ENCODE measurements at places on chromosomes 13 and 19. TPM values are rescaled to one million over a fixed set of nuclear protein-coding genes. Genes with fewer than 3 reads are reported as not detected.
A peak's percentile ranks its signal among the peaks of the same experiment; 100 is the strongest.

Gene POGLUT2
- 0.18 TPM for total RNA-seq

Gene NOTCH3
- 0.44 TPM for total RNA-seq

Gene RFXANK
- total RNA-seq: 63.8 TPM

Gene ZNF490
- 12.2 TPM for total RNA-seq

Gene RNASEH2A
- total RNA-seq: 4.7 TPM

- no peak for DNase-seq
Measured at GRCh38 chr19:21709464-21709863, 57.9 kb downstream of the ZNF100 start.

DNA sequence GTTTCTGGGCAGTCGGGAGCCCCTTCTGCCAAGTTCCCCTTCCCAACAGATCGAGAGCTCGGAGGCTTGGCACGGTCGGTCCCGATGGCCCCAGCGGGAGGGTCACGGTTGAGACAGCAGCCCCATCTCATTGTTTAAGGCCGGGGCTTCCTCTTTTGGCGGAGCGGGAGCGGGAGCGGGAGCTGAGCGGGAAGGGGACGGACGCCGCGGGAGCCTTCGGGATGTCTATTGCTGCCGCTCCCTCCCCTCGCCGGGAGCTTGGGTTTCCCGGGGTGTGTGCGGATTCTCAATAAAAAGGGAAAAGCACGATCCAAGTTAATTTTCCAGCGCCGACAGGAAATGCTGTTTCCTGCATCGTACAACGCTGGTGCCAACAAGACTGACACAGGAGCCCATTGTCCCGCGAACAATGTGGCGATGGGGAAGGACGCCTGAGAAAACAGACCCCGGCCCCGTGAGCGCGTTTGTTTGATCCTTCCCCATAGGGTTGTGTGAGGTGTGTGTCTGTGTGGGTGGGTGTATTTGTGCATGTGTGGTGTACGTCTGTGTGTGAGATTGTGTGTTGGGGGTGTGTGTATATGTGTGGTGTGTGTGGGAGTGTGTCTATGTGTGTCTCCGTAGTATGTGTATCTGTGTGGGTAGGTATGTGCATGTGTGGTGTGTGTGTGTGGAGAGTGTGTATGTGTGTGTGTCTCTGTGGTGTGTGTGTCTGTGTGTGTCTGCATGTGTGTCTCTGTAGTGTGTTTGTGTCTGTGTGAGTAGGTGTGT, 36.3 kb upstream of the FLT1 start:
- no peak for DNase-seq

DNA sequence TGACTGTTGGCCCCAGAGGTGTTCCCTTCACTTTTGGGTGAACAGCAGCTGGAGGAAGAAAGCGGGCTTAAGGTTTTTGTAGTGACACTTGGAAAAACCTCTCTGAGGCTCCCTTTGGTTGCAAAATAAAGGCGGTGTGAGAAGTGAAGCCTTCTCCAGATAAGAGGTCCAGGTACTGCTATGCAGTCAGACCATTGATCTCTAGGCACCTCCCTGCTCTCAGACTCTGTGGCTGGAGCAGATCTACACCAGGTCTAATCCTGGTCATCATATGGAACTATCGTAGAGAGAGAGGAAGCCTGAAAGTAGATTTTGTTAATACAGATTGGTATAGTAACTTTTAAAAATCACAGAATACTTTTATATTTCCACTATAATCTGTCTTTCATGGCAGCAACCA, 47.5 kb downstream of the MBNL2 start:
- DNase-seq: no peak

DNA sequence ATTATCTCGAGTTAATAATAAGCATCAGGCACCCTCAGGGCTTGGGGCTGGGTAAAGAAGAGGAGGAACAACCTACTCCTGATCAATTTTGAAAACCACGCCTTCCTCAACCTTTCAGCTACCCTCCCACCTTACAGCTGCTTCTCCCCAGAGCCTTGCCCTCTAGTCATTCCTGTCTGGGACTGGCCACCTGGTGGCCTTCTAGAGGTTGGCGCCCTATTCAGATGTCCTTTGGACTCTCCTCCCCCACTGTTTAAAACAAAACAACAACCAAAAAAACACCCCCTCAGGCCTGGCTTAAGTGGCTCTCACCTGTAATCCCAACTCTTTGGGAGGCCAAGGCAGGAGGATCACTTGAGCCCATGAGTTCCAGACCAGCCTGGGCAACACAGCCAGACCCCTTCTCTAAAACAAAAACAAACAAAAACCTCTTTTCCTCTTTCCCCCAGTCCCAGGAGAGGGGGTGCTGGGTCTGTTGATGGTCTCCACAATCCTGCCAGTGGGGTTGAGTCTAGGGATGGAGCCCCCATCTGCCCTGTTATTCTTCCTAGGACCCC, 62.3 kb downstream of the CCDC70 start:
- DNase-seq: no peak

DNA sequence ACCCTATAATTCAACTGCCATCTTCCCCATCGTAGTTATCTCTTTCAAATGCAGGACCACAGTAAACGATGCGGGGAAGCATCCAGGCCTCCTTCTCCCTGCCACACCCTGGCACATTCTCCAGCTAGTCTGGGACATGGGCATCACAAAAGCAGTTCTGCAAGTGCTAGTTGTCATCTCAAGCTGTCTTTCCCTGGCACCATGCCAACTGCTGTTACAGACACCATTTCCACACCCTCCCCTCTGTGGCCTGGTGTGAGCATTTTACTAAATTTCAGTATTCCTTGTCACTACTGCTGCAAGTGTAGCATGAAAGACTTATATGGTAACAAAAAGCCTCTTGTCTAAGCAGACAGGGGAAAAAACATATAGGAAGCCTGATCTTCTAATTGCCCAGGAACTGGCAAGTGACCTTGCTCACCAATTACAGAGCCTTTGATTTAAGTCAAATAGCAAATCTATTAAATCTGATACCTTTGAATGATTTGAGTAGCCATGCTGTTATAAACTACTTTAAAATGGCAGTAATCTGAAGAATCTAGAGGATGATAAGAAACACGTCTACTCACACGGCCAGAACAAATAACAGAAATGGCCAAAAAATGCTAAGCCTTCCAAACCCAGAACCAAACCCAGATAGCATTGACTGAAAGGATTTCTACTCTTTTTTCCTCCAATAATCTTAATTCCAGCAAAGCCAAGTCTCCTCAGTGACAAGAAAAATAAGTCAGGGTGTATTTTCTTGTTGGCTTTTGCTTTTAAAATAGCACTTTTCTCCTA, 179.0 kb downstream of the NUFIP1 start:
- no peak for DNase-seq

GRCh38 chr13:61294467-61295191, 121.0 kb downstream of the PCDH20 start:
- no peak for DNase-seq

DNA sequence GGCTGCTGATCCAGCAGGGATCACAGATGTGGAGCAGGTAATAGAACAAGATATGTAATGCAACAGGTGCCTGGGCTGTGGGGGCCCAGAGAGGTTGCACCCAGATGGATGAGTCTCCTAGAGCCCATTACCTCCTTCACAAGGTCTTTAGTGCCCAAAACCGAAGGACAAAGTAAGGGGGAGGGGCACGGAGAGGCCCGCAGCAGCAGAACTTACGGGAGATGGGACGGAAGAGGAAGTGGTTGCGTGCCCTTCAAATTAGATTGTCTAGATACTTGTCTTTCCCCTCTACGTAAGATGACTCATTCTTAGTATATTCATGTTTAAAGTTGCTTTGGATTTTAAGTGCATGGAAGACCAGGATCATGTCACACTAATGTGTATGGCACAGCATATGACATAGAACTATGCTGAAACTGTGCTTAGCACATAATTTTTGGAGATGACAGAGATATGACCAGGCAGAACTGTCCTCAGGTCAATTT, 5.7 kb upstream of the MRPS31 start:
- DNase-seq: peak; percentile 66

GRCh38 chr13:32895296-32895695, 120.9 kb upstream of the KL start:
- DNase-seq: no peak

- no peak for DNase-seq
Measured at GRCh38 chr19:5891938-5892771, 11.4 kb downstream of the NDUFA11 start.

- no peak for DNase-seq
Measured at GRCh38 chr13:57820924-57821323, 189.4 kb downstream of the PCDH17 start.

- no peak for DNase-seq
Measured at GRCh38 chr13:113141601-113141970, 16.9 kb upstream of the PROZ start.

DNA sequence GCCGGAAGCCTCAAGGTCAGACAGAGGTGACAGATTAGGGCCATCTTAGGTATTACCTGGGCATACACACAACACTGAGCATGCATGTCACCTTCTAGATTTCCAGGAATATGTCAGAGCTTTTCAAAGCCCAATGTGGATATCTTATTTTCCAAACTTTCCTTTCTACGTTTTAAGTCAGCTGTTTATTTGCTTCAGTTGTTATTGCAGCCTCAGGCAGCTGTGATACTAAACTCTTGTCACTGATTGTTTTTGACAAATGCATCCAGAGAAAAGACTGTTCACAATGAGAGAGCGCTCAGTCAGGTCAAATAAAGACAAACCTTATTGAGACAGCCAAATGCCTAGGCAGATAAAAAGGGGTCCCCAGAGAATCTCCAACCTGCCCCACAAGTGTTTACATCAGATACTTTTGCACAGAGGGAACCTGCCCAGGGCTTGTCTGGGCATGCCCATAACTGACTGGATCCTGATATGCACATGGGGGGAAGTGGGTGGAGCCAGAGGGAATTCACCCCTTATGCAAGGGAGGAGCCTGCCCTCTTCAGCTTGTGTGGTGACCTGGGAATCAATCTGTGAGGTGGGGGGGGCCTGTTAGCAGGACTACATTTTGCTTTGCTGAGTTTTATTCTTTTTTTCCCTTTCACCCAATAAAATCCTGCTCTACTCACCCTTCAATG, 28.5 kb downstream of the MED4 start:
- DNase-seq: no peak

DNA sequence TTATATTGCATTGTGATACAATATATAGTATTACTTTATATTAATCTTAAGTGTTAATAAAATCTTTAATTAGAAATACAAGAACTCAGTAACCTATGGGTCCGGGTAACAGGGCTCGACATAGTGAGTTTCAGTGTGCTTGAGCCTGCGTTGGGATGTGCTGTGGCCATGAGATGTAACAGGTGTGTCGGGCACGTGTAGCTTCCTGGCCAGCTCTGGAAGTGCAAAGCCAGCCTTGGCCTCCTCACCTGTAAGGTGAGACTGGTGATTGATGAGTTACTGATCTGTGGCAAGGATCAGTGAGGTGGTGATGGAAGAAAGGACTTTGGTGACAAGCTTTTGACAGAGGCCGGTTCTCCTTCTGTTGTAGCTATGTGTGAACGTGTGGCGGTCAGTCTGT, 19.2 kb downstream of the ATP4B start:
- no peak for DNase-seq

DNA sequence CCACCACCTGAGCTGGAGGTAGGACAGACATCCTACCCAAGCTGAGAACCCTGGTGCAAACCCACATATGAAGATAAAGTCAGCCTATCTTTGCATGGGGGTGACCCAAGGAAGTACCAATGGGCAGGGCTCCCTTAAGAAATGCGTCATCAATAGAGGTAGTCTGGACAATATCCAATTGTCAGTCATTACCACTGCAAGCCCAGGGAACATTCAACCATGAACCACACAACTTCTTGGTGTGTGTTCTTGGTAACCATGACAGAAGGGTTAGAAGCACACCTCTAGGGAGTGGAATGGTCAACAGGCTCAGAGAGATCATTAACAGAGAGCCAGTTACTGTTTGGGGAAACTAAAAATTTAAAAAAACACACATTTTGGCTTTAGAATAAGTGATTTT, 34.7 kb upstream of the DOCK9 start:
- DNase-seq: no peak

DNA sequence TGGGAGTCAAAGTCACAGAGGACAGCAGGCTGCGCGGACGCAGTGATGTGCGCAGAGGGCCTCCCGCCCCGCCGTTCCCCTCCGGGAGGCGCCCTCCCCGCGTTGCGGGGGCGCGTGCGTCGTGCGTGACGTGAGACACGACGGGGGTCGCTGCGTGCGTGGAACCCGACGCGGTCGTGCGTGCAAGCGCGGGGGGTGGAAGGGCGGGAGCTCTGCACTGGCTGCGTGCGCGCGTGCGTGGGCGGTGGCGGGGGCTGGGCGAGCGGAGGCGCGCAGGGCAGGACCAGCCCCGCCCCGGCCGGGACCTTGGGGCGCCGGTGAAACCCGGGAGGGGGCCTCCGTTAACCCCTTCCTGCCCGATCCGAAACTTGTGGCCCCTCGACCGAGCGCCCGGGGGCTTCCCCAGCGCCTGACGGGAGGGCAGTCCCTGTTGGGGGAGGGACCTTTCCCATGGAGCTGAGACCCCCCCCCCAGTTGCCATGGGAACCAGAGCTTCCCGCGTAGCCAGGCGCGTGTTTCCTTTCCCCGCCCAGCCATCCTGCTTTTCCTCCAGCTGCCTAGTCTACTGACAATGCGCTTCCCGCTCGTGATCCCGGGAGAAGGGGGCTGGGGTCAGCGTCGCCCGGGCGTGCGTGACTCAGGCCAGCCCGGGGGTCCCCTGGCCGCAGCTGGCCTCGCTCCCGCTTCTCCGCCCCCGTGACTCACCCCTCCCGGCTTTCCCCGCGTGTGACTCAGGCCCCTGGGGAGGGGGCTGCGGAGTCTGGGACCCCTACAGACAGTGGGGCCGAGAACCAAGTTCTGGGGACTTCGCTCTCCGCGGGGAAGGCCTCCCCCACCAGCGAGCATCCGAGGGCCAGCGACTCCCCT, 7.3 kb upstream of the HOOK2 start:
- DNase-seq: peak; percentile 87

- DNase-seq: no peak
Measured at GRCh38 chr13:96415831-96416385, 326.0 kb downstream of the HS6ST3 start.

- DNase-seq: no peak
Measured at GRCh38 chr13:42380420-42381164, 108.6 kb downstream of the AKAP11 start.
